ENCODE measurements at places on chromosomes 3 and 15.
A peak's percentile ranks its signal among the peaks of the same experiment; 100 is the strongest.

- DNase-seq = peak; percentile 52
These were observed 12.8 kb upstream of the SETMAR start for GRCh38 chr3:4290272-4290893.

GRCh38 chr15:27690290-27690689, 408.8 kb downstream of the OCA2 start:
- no peak for DNase-seq

- DNase-seq = no peak
These were observed 42.5 kb downstream of the ATP2B2 start for GRCh38 chr3:10462641-10463532.

GRCh38 chr3:84980011-84980410, 21.2 kb downstream of the CADM2 start:
- no peak for DNase-seq

DNA sequence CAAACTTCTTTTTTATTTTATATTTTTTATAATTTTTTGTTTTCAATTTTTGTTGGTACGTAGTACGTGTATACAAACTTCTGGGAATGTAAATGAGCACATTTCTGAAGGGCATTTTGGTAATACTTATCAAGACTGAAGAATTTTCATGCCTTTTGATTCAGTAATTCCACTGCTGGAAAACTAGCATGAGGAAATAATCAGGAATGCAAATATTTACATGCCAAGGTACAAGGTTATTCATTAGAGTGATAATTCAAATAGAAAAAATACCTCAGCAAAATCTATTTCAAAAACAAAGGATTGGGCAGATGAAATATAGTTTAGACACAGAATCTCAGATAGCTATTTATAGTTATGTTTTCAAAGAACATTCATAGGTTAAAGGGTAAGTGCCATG, 128.7 kb downstream of the DMXL2 start:
- DNase-seq = no peak

DNA sequence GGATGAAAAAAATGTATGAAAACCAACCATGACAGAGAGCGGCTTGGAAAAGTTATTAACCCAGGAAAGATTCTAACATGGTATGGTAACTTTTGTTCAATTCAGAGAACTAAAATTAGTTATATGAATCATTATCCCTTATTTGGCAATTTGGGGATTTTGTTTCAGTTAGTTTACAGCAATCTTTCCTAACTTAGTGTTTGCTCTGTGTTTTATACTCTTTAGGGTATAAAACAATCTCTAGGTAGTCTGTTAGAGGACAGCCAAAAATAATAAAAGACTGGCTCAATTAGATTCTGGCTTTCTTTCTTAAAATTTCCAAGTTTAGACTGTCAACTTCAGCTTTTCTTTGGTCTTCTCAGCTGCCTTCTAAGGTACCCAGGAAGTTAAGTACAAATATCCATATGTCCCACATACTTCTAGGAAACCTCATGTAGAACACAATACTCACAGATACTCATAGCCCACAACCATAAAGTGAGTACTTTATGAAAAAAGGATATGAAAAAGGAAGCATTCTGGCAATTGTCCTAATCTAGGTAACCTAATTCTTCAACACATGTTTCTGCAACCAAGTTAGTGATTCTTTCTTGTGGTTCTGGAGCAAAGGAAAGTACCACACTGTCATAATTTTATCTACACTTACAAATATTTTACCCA, 849.3 kb downstream of the ROBO1 start:
- DNase-seq = no peak

DNA sequence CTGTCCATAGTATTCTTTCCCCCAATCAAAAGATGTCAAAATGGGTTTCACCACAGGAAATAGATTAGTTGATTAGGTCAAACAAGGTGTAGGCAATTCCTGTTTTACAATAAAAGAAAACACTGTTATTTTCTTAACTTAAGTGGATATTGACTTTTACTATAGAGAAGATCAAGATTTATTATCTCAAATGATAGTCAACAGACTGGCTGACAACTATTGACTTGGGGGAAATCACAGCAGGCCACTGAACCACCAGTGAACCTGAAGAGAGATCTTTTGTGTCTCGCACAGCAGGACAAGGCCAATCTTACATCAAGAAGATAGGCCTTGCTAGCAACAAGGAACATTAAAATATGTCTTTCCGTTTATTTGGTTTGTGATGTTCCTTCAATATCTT, 1187.6 kb downstream of the SI start:
- no peak for DNase-seq

GRCh38 chr3:152076148-152076547, 192.6 kb upstream of the MBNL1 start:
- DNase-seq = peak; percentile 3

DNA sequence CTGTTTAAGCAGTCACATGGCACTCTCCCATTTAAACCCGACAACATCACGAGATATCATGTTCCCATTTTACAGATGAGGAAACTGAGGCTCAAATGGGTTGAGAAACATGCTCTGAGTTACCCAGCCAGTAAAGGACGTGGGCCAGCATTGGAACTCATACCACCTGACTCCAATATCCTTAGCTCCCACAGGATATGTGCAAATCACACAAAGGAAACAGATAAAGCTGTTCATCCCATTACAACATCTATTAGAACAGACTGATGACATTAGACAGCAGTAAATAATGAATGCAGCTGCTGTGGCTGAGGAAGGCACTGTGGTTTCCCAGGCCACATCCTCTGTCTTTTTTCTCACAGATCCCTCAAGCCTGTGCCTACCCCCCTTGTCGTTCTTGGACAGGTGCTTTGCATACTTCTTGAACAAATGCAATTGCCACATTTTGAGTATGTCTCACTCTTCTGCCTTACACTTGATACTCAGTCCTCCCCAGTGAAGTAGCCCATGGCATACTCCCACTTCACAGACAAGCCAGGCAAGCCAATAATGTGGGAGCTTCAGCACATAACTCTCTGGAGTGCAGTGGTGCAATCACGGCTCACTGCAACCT, 17.7 kb downstream of the FRMD4B start:
- DNase-seq = no peak

- no peak for DNase-seq
These were observed 20.0 kb upstream of the BCL2A1 start for GRCh38 chr15:79990997-79991334.

DNA sequence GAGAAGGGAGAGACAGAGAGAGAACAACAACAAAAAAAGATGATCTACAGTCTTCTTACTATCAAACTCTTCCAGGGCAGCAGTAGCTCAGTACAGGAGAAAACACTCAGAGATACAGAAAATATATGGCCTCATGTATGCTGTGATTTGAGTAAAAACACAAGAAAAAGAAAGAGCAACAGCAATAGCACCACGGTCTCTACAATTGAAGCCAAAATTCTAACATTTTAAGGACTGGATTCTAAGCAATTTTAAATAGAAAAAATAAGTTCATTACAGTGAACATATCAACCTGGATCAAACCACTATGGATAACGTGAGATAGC, 43.5 kb upstream of the ALCAM start:
- no peak for DNase-seq

DNA sequence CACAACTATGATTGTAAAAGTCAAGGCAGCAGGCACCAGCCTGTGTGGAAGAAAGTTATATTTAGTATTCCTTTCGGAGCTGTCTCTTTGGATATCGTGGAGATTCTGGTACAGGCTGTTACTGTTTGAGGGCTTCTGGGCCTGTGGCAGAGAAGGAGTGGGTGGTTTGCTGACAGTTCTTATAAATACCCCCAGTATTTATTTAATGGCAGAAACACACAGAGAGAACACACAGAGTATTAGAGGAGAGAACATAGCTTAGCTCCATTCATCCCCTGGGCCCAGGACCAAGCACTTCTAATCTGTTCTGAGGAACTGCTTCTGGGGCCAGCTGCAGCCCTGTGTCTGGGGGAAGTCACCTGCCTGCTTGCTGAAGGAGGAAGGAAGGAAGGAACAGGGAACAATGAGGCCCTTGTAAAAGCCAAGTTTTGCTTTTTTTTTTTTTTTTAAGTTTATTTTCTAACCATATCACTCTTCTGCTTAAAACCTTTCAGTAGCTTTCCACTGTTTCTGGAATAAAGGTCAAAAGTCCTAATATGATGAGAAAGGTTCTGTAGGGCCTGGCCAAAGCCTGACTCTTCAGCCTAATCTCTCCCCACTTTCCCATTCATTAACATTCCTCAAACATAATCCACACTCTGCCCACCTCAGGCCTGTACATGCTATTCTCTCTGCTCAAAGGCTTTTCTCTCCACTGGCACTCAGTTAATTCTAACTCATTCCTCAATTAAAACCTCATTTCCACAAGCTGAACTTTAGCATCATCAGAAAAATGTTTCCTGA, 11.8 kb upstream of the PP2D1 start:
- no peak for DNase-seq

DNA sequence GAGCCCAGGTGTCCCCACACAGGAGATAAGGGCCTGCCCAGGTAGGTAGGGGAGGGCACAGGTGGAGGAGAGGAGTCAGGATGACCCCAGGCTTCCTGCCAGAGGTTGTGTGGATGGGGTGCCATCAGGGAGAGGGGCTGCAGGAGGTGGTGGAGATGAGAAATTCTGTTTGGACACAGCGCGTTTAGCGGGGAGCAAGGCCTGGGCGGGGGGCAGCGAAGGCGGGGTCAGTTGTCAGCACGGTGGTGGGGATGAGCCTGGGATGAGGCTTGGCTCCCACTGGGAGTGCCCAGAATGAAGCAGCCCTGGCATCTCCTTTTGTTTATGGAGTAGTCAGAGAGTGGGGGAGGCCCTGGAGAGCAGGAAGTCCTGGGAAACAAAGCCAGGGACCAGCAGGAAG, 14.6 kb downstream of the RNF123 start:
- no peak for DNase-seq

GRCh38 chr3:190617185-190617584, 103.3 kb downstream of the IL1RAP start:
- peak; percentile 89 for DNase-seq

GRCh38 chr15:90035840-90036230, 34.7 kb downstream of the ZNF710 start:
- DNase-seq = peak; percentile 68

DNA sequence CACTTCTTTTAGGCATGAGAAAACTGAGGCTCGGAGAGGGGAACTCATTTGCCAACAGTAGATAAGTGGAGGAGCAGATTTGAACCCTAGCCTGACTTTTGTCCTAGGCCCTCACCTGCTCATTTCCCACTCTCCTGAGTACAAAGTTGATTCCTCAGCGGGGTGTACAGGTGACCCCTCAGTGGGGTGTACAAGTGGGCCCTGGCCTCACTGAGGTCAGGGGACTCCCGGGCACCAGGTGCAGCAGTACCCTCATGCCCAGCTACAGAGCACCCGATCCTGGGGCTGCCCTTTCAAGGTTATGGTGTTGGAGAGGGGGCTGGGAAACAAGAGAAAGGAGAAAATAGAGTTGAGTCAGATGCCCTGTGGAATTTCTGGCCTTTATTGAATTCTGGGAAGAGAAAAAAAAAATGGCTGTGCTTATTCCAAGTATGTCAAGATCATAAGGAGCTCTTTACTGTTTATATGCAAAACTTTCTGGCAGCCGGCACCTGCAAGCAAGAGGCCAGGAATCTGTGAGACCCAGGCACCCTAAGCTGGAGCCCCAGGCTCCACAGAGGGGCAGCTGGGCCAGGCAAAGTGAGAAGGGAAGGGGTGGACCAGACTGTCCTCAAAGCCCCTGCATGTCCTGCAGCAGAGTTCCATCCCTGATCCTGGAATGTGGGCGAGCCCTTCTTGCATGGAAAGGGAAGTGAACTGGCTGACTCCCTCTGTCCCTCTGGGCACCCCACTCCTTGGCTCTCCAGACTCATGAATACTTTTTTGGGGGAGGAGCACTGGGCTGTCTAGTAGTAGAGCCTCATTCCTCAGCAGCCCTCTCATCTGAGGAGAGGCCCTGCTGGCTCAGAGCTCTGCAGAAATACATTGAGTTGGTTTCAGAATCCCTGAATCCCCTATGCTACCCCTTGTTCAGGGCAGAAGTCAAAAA, 43.1 kb downstream of the AMOTL2 start:
- DNase-seq = no peak

- no peak for DNase-seq
These were observed 377.8 kb upstream of the POU1F1 start for GRCh38 chr3:87654184-87654583.

GRCh38 chr3:56321383-56321782, 146.9 kb downstream of the ERC2 start:
- no peak for DNase-seq

DNA sequence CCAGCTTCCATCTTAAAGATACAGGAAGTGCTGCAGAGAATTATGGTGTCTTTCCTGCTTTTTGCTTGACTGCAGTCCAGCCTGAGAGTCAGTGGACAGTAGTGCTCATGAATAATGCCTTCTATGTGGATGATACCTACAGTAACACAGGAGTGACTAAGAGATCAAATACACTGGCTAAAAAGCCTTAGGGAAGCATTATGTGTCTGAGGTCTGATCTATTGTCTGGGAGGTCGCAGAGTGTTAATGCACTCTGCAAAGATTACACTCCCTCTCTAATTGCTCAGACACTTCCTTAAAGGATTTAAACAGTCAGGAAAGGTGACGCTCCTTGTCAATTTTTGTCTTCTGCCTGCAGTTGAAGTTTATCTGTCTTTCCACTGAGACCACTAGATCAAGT, 183.6 kb downstream of the MCTP2 start:
- DNase-seq = no peak

DNA sequence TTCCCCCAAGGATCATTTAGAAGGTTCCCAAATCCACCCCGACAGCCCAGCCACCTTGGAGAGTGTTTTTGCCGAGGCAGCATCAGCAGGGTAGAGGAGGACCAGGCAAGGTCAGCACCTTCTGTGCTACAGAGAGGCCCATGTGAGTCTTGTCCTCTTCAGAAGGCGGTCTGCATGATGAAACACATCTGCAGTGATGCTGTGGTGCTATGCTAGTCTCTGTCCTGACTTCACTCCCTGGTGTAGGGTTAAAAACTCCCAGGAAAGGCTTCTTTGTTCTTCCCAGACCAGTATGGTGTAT, 87.9 kb downstream of the ITPR1 start:
- no peak for DNase-seq

- no peak for DNase-seq
These were observed 650 bp downstream of the PYGO1 start for GRCh38 chr15:55587321-55588069.

- DNase-seq = no peak
These were observed 25.2 kb downstream of the WNT5A start for GRCh38 chr3:55461896-55462295.

- no peak for DNase-seq
These were observed 312.4 kb upstream of the KCNMB2 start for GRCh38 chr3:178223876-178224275.

DNA sequence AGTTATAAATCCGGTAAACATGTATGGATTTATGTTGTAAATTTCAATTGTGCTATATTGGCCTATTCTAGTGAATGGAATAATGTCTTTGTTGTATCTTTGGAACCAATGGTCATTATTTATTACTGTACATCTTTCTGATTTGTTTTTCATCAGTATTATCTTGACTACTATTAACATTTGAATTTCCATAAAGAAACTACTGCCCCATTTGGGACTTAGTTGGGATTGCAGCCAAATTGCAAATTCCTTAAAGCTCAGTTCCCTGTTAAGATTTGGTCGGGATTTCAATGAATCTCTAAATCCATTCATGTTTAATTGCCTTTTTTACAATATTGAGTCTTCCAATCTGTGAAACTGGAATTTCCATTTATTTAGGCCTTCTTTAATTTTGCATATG, 822.4 kb upstream of the CADM2 start:
- no peak for DNase-seq
